ENCODE measurements at places on chromosomes 5 and 9.

DNA sequence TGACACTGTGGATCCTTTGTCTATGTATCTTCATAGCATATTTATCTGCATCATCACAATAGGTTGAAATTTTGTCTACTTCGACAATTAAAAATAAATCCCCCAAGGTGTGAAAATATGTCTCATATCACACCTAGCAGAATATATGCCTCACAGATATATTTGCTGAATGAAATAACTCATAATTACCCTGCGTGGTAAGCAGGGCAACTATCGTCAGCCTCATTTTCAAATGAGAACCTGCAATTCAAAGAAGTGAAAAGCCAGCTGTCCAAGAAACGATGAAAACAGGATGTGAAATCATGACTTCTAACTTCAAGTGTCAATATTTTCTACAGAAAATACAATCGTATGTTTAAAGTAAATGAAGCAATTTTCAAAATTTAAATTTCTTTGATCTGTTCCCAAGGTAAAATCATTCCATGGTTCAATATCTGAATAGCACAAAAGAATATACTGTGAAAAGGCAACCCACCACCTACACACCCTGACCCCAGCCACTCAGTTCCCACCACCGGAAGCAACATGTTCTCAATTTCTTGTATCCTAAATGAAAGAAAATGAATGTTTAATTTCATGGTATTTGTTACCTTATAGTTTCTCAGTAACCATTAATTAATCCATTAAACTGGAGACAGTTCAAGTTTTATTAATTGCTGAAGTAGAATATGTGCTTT lies 57.1 kb downstream of the TBCA start:
- no peak for DNase-seq

DNA sequence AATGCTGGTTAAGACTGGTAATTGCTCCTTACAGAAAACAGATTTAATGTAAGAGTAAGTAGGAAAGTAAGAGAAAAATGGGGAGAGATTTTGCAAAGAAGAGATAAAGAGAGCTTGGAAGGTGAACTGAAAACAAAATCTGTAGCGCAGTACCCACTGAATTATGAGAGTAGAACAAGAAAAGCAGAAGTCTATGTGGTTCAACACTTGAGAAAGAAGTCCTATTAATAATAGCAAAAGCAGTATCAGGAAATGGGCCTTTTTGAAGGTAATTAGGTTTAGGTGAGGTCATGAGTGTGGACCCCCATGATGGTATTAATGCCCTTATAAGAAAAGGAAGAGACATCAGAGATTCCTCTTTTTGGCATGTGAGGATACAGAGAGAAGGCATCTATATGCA lies 460.6 kb downstream of the CETN3 start:
- DNase-seq, result no peak

GRCh38 chr5:132055441-132055807 lies 5.0 kb upstream of the IL3 start:
- no peak for DNase-seq

GRCh38 chr5:55146543-55147151 lies 13.3 kb upstream of the GPX8 start:
- DNase-seq, result peak; percentile 92

- DNase-seq, result no peak
Measured at GRCh38 chr5:77328930-77329647, 118.6 kb downstream of the PDE8B start.

GRCh38 chr5:8829323-8830029 lies 716.4 kb downstream of the SEMA5A start:
- DNase-seq, result peak; percentile 54

All from SJCRH30 (cell line).